ENCODE measurements at places on chromosomes 3 and 15. TPM values are rescaled to one million over a fixed set of nuclear protein-coding genes. Genes with fewer than 3 reads are reported as not detected.
A peak's percentile ranks its signal among the peaks of the same experiment; 100 is the strongest.

GRCh38 chr15:97200161-97200560 lies 760.3 kb upstream of the ARRDC4 start:
- no peaks in the 10 kb centered on the region for H3K4me1 ChIP-seq
- no peak overlapping the region for H3K27ac ChIP-seq
- no peaks in the 10 kb centered on the region for H3K27me3 ChIP-seq
- H3K36me3 ChIP-seq, result no peaks in the 10 kb centered on the region
- H3K4me3 ChIP-seq, result no peak overlapping the region
- no peak for DNase-seq

DNA sequence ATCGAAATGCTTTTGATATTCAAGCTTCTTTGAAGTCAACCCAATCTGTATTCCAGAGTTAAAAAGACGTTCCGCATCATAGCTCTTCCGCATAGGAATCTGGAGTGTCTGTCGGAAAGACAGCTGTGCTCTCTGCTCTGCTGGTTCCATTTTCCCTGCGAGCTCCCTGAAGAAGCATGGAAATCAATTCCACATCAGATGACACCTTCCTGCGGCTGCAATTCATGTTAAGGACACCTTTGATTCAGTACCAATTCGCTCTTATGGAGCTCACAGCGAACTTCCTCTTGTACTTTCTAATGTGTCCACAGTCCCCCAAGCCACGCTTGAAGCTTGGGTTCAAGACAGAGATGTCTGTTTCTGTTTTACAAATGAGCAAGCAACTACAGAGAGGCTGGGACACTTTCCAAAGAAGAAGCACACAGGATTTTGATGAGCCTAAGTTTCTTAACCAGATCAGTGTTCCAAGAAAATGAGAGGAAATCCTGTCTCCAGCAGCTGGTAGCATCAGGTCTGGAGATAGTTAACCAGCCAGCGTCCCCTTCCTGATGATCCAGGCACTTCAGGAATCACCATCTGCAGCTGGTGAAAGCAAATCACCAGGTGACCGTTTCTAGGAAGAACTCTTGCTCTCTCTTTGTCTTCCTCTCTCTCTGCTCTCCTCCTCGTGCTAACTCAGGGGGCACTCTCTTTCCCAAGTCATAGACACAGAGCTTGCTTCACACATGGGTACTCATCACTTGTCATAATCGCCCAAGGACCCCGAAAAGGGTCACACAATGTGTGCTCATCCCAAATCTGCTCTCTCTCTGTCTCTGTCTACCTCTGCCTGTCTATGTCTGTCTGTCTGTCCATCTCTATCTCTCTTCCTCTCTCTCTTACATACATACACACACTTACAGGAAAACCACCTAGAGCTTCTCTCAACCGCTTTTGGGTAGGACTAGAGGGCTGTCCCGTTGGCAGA lies 281.8 kb downstream of the FAM43A start:
- H3K27ac ChIP-seq, result no peak overlapping the region
- no peak for DNase-seq
- H3K4me1 ChIP-seq, result no peaks in the 10 kb centered on the region
- H3K27me3 ChIP-seq, result no peaks in the 10 kb centered on the region

DNA sequence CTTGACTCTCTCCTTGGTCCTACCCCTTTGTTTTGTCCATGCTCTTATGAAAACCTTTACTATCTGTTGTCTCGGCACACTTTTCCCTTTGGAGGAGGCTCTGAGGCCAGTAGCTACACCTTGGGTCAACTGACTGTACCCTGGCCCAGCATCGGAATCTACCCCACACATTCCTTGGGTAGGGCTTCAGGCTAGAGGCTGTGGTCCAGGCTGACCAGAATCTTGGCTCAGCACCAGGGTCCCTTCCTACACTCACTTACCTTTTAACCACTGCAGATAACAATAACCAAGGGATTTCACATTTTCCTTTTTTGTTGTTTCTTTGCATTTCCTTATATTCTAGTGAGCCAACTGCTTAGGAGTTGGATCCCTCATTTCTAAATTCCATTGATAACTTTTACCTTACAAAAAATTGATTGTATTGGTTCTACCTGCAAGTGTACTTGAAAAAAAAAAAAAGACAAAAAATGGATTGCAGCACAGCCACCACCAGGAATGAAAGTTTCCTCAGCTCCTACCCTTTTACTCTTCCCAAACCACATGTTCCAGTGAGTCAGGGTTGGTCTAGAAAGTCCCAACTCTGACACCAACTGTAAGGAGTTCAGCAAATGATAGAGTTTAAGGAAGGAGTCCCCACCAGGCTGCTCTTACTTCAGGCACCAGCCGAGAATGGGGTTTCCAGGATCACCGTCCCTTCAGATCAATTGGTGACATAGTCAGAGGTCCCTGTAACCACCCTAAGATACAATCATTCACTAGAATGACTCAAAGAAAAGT lies 95.6 kb downstream of the FBLN2 start:
- H3K36me3 ChIP-seq, result no peaks in the 10 kb centered on the region
- peaks cover 5% of the 10 kb centered on the region for H3K4me1 ChIP-seq
- peaks cover 56% of the 10 kb centered on the region for H3K27me3 ChIP-seq
- H3K27ac ChIP-seq, result no peak overlapping the region
- no peak for DNase-seq

DNA sequence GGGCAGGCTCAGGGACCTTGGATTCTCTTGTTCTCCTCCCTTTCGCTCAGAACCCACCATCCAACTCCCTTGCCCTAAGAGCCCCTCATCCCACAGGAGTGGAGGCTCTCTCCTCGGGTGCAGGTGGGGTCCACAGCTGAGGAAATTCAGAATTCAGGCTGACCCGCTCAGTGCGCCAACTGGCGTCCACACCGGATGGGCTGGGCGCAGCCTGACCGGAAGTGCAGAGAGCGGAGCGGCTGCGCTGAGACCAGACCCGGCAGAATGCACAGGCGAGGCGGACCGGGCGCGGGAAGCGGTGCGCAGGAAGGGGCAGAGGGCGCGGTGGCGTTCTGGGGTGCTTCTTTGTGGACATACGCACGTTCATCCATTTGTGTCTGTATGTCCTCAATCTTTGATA lies 210.4 kb upstream of the NDN start:
- DNase-seq, result no peak
- no peaks in the 10 kb centered on the region for H3K27me3 ChIP-seq
- no peak overlapping the region for H3K27ac ChIP-seq
- H3K36me3 ChIP-seq, result no peaks in the 10 kb centered on the region

DNA sequence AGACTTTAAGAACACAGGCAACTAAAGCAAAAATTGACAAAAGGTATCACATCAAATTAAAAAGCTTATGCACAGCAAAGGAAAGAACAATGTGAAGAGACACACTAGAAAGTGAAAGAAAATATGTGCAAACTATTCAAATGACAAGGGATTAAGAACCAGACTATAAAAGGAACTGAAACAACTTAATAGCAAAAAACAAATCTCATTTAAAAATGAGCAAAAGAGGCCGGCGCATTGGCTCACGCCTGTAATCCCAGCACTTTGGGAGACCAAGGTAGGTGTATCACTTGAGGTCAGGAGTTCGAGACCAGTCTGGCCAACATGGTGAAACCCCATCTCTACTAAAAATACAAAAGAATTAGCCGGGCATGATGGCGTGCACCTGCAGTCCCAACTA lies 14.4 kb downstream of the NGLY1 start:
- no peak overlapping the region for H3K27ac ChIP-seq
- no peaks in the 10 kb centered on the region for H3K4me1 ChIP-seq
- H3K27me3 ChIP-seq, result no peaks in the 10 kb centered on the region
- H3K36me3 ChIP-seq, result peaks cover 9% of the 10 kb centered on the region

- DNase-seq, result no peak
- no peaks in the 10 kb centered on the region for H3K27me3 ChIP-seq
- H3K4me3 ChIP-seq, result no peak overlapping the region
- H3K36me3 ChIP-seq, result peaks cover 17% of the 10 kb centered on the region
These were observed 19.9 kb upstream of the C3orf62 start for GRCh38 chr3:49296781-49297411.

GRCh38 chr3:195863121-195864061 lies 45.0 kb downstream of the TNK2 start:
- no peak overlapping the region for H3K4me3 ChIP-seq
- no peaks in the 10 kb centered on the region for H3K4me1 ChIP-seq
- H3K27me3 ChIP-seq, result no peaks in the 10 kb centered on the region

DNA sequence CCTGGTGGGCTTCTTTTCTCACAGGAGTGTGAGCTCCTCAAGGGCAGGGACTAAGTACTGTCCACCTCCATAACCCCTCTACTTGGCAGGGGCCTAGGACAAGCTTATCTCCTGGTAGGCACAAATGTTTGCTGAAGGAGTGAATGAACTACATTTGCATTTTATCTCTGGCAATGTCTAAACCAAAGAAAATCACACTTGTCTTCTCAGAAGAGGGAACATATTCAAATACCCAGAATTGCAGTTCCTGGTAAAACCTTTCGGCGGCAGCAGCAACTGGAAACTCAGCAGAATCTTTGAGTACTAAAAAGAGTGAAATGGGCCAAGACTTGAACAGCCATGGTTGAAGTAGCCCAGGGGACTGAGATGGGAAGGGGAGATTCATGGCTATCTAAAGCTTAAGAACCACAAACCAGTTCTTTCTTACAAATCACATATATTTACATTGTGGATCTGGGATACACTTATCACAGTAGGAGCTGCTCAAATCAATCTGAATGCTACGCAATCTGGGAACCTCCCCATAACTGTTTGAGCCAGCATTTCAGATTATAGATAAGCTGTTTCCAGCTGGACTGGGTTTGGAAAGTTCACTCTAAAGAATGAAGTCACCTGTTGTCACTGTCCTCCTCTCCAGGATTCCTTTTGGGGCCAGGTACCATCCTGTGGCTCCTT lies 18.7 kb upstream of the PTPN9 start:
- peak; percentile 56 for DNase-seq
- no peaks in the 10 kb centered on the region for H3K27me3 ChIP-seq
- H3K4me3 ChIP-seq, result no peak overlapping the region
- no peak overlapping the region for H3K27ac ChIP-seq

GRCh38 chr3:95615592-95616310 lies 1198.6 kb upstream of the EPHA6 start:
- no peak for DNase-seq
- H3K36me3 ChIP-seq, result no peaks in the 10 kb centered on the region
- no peak overlapping the region for H3K4me3 ChIP-seq
- H3K27ac ChIP-seq, result no peak overlapping the region

DNA sequence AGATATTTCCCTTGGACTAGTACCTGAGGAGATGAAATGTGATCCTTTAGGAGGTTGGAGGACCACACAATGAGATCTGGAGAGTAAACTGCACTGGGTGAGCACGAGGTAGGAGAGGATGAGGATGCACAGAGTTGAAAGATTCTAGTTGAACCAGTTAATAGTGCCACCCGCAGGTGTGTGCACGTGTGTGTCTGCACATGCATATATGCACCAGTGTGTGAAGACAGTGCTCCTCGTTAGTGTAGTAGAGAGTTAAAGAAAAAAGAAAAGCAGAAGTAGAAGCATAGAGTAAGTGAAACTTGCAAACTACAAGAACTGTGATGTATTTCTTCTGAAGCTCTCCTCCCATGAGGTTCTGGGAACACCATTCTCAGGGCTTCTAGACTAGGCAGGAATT lies 8.4 kb downstream of the MED12L start:
- H3K4me1 ChIP-seq, result no peaks in the 10 kb centered on the region
- DNase-seq, result no peak
- peaks cover 2% of the 10 kb centered on the region for H3K27me3 ChIP-seq

The ADAMTSL3 gene
- total RNA-seq, result 0.07 TPM

GRCh38 chr15:34365836-34366235 lies 1.2 kb downstream of the LPCAT4 start:
- peak overlapping the region; percentile 68 for H3K4me3 ChIP-seq
- peak overlapping the region; percentile 20 for H3K27ac ChIP-seq
- no peak for DNase-seq
- H3K27me3 ChIP-seq, result no peaks in the 10 kb centered on the region

- DNase-seq, result no peak
- H3K4me1 ChIP-seq, result no peaks in the 10 kb centered on the region
- H3K4me3 ChIP-seq, result no peak overlapping the region
- no peaks in the 10 kb centered on the region for H3K36me3 ChIP-seq
These were observed 53.7 kb upstream of the HEG1 start for GRCh38 chr3:125109536-125109925.

- no peak overlapping the region for H3K4me3 ChIP-seq
- no peak overlapping the region for H3K27ac ChIP-seq
- peaks cover 4% of the 10 kb centered on the region for H3K27me3 ChIP-seq
- no peaks in the 10 kb centered on the region for H3K36me3 ChIP-seq
- H3K4me1 ChIP-seq, result peaks cover 16% of the 10 kb centered on the region
These were observed 10.2 kb upstream of the HERC1 start for GRCh38 chr15:63843901-63844317.

The DENND4A gene
- 49.7 TPM for total RNA-seq

DNA sequence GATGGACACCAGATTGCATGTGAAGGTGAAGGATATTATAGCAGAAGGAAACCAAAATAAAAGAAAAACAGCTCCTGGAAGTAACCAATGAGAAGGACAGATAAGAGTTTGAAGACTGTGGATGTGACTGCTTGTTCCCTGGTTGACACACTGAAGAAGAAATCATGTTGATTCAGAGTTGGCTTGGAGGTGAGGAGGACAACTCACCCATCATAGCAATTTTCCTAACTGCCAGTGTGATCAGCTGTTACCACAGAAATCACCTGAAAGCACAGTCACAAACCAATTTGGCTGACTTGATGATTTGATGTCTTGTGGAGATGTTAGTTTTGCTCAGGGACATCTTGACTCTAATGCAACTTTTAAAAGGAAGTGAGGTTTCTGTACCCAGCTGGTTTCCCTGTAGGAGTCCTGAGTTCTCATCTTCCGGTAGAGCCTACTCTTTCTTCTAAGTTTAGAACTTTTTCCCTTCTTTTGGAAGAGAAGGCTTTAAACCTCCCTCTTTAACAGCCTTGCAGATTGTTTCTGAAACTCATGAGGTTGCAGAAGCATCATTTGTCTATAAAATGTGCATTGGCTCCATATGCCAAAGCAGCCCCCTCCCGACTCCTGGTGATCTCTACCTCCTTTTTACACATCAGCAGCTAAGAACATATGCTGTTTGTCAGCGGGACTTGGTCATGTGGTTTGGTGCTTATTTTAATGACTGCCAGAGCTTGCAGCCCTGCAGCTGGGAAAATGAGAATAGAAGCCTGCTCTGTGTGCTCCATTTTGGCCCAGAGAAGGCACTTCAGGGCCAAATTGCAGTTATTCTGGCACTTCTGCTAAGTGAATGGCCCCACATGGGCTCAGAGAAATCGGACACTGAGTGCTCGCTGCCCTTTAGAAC lies 10.3 kb downstream of the ATG7 start:
- H3K4me3 ChIP-seq, result no peak overlapping the region
- H3K27ac ChIP-seq, result no peak overlapping the region
- no peaks in the 10 kb centered on the region for H3K27me3 ChIP-seq
- peaks cover 7% of the 10 kb centered on the region for H3K36me3 ChIP-seq
- peaks cover 3% of the 10 kb centered on the region for H3K4me1 ChIP-seq
- no peak for DNase-seq

GRCh38 chr15:78052001-78052401 lies 25.5 kb downstream of the TBC1D2B start:
- H3K27me3 ChIP-seq, result no peaks in the 10 kb centered on the region
- H3K27ac ChIP-seq, result peak overlapping the region; percentile 77
- no peaks in the 10 kb centered on the region for H3K36me3 ChIP-seq
- H3K4me3 ChIP-seq, result no peak overlapping the region
- H3K4me1 ChIP-seq, result peaks cover 87% of the 10 kb centered on the region
